ENCODE measurements at places on chromosomes 3 and 15.

DNA sequence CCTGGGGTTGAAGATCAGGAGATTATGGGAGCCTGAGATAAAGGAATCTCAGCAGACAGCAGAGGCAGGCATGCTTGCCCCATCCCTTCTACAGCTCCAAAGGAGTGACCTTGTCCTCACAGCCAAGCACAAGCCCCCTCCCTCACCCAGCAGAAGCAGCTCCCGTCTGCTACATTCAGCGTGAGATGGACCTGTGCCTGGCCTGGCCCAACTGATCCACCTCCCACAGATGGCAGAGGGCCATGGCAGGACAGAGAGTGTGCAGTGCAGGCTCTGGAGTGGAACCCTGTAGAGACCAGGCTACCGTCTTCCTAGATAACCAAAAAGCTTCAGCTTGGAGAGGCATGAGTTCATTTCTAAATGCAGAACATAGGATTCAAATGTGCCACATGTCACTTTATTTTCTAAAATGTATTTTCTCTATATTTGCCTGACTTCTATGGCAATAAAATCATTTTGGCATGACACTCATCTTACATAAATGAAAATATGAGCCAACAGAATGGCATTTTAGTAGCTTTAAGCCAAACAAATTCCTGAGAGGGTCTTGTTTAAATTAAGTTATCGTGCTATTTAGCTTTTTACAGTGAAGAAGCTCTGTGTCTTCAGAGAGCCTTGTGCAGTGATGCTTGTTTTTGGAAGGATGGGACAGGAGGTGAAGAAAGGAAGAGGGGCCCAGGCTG, 43.7 kb downstream of the SLC12A8 start:
- DNase-seq, result no peak

DNA sequence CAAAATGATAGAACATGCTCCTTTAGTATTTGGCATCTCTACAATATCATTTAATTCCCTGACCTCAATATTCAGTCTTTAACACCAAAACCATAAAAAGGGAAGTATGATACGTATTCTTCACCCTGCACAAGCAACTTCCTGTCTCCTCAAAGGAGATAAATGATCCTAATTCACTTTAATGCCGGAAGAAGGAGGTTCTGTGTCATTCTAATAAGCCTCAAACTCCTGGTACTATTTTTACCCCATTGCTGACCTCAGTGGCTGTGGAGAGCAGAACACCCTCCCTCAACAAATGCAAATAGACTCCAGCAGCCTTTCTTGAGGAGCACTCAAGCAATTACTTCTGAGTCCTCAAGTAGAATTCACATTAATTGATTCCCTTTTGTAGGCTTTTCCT, 173.3 kb downstream of the TMEM108 start:
- no peak for DNase-seq

GRCh38 chr3:150450916-150451315, 42.8 kb downstream of the TSC22D2 start:
- DNase-seq, result no peak

- no peak for DNase-seq
These were observed 32.0 kb upstream of the GALNT15 start for GRCh38 chr3:16142350-16143025.

- DNase-seq, result no peak
These were observed 48.0 kb upstream of the ATP1B3 start for GRCh38 chr3:141828487-141828886.

GRCh38 chr15:74395319-74396145, 28.1 kb upstream of the CYP11A1 start:
- DNase-seq, result no peak

DNA sequence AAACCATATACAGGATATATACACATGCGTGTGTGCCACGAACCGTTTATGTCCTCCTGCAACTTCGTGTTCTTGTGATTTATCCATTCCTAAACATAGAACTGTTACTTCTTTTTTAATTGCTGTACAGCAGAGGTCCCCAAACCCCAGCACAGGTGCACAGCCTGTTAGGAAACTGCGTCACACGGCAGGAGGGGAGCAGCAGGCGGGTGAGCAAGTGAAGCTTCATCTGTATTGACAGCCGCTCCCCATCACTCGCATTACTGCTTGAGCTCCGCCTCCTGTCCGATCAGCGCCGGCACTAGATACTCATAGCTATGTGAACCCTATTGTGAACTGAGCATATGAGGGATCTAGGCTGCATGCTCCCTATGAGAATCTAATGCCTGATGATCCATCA, 34.9 kb upstream of the NRROS start:
- DNase-seq, result no peak

- no peak for DNase-seq
These were observed 51.7 kb downstream of the EIF4E3 start for GRCh38 chr3:71673486-71673885.

- no peak for DNase-seq
These were observed 15.6 kb downstream of the CCRL2 start for GRCh38 chr3:46422617-46423016.

GRCh38 chr3:14225421-14225820, 46.8 kb downstream of the LSM3 start:
- DNase-seq, result no peak

- no peak for DNase-seq
These were observed 620 bp upstream of the TTC23 start for GRCh38 chr15:99250001-99250400.

DNA sequence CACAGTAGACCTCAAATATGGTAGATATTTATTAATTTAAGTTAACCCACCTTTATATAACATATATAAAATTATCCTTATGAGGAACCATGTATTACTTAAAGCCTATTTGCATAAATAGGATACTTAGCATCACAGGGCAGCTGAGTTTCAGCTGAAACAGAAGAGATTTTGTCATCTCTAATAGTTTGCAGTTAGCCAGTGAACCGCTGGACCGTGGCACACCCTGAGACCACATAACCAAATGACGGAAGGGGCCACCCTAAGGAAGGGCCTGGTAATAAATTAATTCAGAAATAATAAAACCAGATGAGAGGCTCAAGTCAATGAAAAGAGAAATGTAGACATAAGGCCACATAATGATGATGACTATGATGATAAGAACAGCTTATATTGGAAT, 107.7 kb downstream of the MYO5A start:
- DNase-seq, result no peak

- no peak for DNase-seq
These were observed 11.9 kb downstream of the CISH start for GRCh38 chr3:50599716-50600118.

DNA sequence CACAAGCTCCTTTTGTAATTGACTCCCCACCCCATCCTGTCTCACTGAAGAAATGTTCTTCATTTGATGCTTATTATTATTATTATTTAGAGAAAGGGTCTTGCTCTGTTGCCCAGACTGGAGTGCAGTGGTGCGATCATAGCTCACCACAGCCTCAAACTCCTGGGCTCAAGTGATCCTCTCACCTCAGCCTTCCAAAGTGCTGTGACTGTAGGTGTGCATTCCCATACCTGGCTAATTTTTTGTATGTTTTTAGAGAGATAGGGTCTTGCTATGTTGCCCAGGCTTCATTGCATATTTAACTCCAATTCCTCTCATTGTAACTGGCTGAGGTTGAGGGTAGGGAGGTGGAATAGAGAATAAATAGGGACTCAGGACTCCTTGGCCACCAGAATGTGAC, 22.3 kb downstream of the SEMA5B start:
- no peak for DNase-seq

- peak; percentile 8 for DNase-seq
These were observed 55.9 kb downstream of the IFT80 start for GRCh38 chr3:160343132-160343531.

- DNase-seq, result no peak
These were observed 74.5 kb upstream of the TSPAN3 start for GRCh38 chr15:77145370-77145769.

DNA sequence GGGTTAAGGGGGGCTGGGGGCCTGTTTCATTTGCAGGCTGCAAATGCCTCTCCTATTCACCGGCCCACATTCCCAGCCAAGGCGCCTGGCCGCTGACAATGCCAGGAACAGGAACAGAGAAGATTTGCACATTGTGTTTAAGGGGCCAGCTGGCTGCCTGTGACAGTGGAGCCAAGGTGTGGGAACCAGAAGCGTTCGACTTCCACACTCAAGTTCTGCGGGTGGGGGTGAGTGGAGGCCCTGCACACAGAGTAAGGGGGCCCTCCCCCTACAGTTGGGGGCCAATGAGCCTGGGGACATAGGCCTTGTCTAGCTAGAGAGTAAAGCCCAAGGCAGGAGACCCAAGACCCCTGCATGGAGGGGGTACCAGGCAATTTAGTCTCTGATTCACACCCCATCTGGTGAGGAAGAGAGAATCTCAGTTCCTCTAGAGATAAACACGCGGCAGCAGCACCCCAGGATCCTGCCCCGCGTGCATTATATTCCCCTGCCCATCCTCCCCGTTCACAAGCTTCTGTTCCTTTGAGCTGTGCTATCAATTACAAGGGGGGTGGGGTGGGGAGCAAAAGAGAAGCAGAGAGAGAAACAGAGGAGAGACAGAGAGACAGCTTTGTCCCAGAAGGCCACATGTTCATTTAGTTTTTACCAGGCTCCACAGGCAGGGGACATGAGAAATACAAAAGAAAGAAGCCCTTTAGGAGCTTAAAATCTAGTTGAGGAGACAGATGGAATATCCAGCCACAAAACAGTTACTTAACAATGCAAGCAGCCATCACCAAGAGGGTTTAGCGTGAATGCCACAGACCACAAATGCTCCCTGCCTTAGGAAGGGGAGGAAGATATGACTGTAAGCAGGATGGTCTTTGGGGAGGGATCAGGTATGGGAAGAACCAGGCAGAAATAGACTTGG, 9.2 kb downstream of the IGDCC3 start:
- DNase-seq, result no peak

GRCh38 chr3:153845311-153845710, 275.9 kb upstream of the ARHGEF26 start:
- no peak for DNase-seq

GRCh38 chr3:10370429-10370828, 49.5 kb upstream of the SEC13 start:
- no peak for DNase-seq

DNA sequence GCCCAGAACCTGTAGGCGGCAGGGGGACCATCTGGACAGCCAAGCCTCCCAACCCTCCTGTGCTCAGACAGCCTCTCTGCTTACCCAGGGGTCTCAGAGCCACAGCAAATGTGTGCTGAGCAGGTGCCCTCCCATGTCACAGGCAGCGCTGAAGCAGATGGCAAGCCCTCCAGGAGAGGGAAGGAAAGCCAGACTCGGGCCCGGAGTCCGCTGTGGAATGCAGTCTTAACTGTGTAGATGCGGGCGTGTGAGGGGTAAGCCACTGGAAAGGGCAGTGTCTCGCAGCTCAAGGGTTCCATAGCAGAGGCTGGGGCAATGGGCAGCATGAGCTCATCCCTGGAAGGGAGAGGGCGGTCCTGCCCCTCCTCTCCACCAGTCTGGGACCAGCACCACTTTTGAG, 45.6 kb downstream of the UMPS start:
- no peak for DNase-seq

GRCh38 chr3:154829929-154830328, 250.2 kb upstream of the MME start:
- DNase-seq, result no peak
